ENCODE measurements at places on chromosomes 5 and 9.

- DNase-seq: peak; percentile 27
Observed at GRCh38 chr9:114869845-114870244, 60.5 kb downstream of the TNFSF8 start.

DNA sequence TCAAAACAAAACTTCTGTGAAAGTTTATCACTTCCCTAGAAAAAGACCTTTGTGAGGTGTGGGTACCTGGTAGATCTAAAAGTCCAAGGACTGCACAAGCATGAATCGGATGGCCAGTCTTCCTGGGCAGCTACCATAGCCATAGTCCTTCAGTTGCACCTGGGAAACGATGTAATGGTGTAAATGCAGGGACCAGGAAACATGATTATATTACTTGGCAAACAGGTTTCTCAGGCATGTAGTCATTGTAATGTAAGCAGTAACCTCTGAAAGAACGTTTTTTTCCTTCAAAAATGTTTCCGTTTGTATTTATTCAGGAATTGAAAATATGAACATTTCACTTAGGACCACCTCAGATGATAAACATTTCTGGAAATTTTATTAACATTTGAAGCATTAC, 433.4 kb downstream of the DTWD2 start:
- DNase-seq: no peak

GRCh38 chr9:127106466-127106855, 16.0 kb downstream of the ANGPTL2 start:
- no peak for DNase-seq

DNA sequence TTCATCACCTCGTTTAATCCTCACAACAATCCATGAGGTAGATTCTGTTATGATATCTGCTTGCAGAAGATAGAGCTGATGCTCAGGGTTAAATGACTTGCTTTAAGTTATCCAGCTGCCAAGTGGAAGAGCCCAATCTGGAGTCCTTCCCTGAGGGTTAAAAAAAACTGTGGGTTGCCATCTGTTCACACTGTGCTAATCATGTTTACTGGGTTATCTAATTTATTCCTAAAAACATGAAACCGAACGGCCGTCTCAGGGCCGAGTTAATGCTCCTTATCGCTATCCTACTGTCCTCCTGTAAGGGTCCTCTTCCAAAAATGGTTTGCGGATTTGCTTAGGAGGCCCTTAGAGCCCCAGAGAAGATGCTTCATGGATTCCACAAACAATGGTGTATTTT, 153.3 kb downstream of the YIPF5 start:
- no peak for DNase-seq

DNA sequence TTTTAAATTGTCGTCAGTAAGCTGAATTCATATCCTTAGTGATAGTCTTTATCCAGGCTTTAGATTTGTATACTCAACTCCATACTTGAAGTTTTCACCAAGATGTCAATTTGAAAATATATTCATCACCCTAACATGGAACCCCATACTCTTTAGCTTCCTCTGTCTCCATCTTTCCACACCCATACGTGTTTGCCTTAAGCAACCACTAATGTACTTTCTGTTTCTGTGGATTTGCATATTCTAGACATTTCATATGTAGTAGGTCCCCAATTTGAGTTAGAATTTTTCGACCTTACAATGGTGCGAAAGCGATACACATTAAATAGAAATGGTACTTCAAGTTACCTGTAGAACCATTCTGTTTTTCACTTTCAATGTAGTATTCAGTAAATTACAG, 65.2 kb downstream of the NSD1 start:
- no peak for DNase-seq

DNA sequence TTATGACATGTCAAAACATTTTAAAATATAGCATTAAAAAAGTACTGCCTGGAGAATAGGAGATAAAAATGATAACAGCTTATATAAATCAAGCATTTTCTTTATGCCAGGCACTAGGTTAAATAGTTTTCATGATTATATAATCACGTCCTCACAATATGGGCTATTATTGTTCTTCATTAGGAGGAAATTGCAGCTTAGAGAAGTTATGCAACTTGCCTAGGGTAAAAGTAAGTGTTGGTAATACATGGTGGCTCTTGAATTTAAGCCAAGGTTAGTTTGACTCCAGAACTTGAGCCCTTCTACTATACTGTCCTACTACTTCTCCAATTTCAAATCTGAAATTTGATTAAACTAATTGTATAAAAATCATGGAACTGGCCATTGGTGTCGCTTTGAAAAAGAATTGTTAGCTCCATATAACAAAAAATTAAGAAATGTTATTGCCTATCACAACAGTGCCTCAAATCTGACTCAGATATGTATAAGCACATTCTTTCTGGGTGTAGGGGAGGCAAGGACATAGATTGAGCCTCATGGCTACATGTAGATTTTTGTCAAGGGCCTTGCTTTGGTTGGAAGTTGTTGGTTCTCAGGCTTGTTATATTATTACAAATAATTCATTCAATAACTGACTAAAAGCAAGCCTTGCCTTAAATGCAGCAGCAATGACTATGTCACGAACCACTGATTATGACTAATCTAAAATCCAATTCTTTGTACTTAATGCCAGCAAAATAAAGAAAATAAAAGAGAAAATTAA, 223.5 kb upstream of the DAB2 start:
- DNase-seq: no peak

GRCh38 chr5:99314721-99315120, 385.9 kb upstream of the CHD1 start:
- DNase-seq: no peak

GRCh38 chr9:115305543-115305942, 187.6 kb upstream of the TNC start:
- DNase-seq: no peak

DNA sequence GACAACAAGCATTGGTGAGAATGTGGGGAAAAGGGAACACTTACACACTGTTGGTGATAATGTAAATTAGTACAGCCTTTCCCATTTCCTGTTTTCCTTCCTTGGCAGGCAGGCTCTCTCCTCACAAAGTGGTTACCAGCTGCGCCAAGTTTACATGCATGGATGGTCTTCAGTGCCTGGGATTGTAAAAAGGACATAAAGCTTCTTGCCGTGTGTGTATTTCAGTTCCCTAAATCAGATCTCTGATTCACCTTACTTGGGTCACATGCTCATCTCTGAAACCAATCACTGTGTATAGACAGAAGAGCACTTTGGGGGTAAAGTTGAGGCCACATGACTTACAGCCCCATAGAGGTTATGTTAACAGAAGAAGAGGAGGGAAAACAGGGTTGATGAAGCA, 92.8 kb downstream of the CAVIN4 start:
- DNase-seq: no peak

GRCh38 chr9:88590558-88591146, 55.7 kb downstream of the NXNL2 start:
- DNase-seq: peak; percentile 33

GRCh38 chr9:115850548-115851304, 302.9 kb upstream of the PAPPA start:
- no peak for DNase-seq

DNA sequence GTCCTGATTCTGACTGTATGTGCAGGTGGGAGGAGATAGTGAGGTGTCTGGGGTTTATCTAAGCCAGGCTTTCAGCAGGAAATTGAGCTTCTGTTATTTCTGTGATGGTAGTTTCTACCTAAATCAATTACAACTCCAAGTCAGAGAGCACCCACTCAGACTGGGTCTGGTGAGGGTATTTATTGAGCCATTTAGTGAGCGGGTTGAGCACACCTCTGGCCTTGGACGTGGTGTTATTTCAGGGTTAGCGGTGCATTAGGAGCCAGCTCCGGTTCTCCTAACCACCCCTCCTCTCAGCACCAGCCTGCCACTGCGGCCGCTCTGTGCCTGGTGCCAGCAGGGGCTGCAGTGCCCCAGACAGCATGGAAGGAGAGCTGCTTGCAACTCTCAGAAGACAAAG, 238.9 kb downstream of the CACNA1B start:
- no peak for DNase-seq

DNA sequence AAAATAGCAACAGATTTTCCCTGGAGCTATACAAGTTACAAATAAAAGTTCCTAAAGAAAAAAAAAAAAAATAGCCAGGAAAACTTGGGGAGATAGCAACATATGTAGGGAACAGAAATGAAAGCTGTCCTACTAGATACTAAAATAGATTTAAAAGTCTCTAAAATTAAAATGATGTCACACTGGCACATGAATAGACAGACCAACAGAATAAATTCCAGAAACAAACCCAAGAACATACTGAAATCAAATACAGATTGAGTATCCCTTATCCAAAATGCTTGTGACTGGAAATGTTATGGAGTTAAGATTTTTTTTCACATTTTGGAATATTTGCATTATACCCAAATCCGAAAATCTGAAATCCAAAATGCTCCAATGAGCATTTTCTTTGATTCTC, 23.8 kb downstream of the GOLPH3 start:
- no peak for DNase-seq

DNA sequence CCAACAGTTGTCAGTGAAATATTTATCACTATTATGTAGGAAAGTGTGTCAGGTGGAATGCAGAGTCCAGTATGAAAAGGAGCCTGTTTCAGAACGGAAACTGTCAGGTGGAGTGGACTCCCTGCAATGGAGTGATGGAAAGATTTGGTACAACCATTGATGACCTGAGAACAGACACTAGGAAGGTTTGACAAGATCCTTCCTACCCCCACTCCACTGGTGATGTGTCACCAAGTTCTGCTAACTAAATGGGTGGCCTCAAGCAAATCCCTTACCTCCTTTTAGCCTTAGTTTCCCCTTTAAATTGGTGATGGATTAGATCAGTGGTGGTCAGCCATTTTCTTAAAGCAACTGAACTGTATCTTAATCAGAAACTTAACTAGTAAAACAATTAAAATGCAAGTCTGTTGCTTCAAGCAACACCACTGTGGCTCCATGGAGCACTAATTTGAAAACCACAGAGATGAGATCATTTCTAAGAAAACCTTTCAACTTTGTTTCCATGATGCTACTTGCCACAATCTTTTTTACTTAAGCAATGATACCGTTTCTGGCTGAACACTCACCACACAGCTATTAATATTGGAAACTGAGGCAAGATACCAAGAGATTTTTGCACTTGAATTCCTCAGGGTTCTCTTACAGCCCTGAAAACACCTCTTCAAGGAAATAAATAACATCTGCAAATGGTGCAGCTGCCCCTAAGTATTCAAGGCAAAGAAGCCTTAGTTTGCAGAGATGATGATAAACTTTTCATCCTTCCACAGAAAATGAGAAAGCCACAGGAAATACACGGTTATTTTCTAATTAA, 140.6 kb downstream of the ERCC6L2 start:
- no peak for DNase-seq

GRCh38 chr5:175133185-175133584, 310.8 kb downstream of the DRD1 start:
- no peak for DNase-seq

GRCh38 chr5:171604195-171604594, 181.4 kb upstream of the SMIM23 start:
- no peak for DNase-seq

DNA sequence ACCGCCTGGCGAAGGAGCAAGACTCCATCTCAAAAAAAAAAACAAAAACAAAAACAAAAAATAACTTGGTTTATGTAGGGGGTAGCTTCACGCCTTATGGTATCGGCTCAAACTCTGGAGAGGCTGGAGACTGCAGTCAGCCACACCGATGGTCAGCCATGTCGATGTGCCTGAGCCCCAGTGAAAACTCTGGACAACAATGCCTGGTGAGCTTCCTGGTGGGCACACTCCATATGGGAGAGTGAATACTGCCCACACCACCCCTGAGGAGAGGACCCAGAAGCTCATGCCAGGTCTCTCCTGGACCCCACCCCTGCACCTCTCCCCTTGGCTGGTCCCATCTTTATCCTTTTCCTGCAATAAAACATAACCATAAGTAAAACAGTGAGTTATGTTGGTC, 19.6 kb downstream of the IPPK start:
- no peak for DNase-seq

DNA sequence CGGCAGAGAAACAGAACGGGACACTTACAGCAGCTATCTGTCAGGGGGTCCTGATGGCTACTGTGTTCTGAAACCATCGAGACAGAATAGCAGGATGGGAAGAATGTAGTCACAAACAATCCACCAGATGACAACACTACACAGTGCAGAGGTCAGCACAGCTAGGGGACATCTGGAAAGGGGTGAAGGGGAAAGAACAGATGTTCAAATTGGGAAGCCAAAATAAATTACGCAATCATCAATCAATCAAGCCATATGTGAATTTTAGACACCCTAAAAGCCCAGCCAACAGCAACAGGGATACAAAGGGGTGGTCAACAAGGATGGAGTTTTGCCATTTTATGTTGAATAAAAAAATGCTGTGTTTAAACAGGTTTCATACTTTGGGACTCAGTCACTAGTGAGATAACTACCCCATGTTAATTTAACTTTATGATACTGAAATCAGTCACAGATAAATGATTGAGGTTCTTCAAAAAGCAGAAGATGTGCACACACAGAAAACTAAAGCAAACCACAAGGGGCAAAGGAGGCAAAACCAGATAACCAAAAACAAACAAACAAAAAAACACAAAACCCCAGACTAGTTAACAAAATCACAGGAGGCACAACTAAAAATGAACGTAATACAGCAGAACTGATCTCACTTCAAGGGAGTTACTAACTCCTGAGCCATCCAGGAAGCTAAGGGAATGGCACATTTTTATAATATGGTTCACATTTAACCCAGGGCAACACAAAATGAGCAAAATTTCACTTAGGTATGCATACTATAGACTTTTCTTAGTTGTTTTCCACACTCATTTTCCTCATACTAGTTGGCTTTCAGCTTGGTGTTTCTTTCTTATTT, 65.9 kb downstream of the HABP4 start:
- no peak for DNase-seq

- DNase-seq: no peak
Observed at GRCh38 chr5:6961837-6962635, 248.8 kb downstream of the TENT4A start.

DNA sequence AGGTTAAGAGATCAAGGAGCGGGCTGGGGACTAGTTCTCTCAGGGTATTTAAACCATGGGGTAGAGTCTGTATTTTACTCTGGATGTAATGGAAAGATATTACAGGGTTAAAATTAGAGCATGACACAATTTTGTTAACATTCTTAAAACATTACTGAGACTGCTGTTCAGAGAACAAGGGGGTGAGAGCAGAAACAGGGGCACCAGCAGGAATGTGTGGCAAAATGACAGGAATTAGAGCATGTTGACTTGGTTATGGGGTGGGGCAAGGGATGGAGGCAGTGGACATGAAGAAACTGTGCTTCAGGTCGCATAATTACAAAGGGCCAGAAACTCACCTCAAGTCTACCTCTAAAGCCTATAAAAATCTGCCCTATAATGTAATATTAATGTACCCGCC, 75.0 kb downstream of the TMEM232 start:
- no peak for DNase-seq

GRCh38 chr5:151020304-151021110, at the start of gene GPX3:
GPX3 (plus strand) TSS chr5:151020591; CDS start chr5:151020655, 64 bp downstream.
- peak; percentile 76 for DNase-seq

- DNase-seq: no peak
Observed at GRCh38 chr9:2936221-2936620, 92.3 kb upstream of the PUM3 start.
